MCF 10A (cell line): ENCODE measurements at places on chromosomes 16 and 17. TPM values are rescaled to one million over a fixed set of nuclear protein-coding genes. Genes with fewer than 3 reads are reported as not detected.

The ACAP1 gene
- 4.4 and 4.9 TPM in 2 replicates for total RNA-seq

The SHBG gene
- total RNA-seq = 0.35 and 1.1 TPM in 2 replicates

The FADS6 gene
- total RNA-seq = not detected in 2 replicates

The COTL1 gene
- 151 and 269 TPM in 2 replicates for total RNA-seq

The LPO gene
- not detected in 2 replicates for total RNA-seq

The CFDP1 gene
- total RNA-seq = 41.3 and 44.7 TPM in 2 replicates

The PRR35 gene
- not detected in 2 replicates for total RNA-seq

The CSH1 gene
- not detected in 2 replicates for total RNA-seq

The ACSM5 gene
- total RNA-seq = 0.22 and 0.54 TPM in 2 replicates

The APOBR gene
- total RNA-seq = 0.09 and 0.10 TPM in 2 replicates

The ENPP7 gene
- not detected in 2 replicates for total RNA-seq

The RNF157 gene
- total RNA-seq = 0.17 and 0.44 TPM in 2 replicates

The AOC3 gene
- total RNA-seq = 0.44 and 0.71 TPM in 2 replicates

The MMP25 gene
- 0.26 and 0.64 TPM in 2 replicates for total RNA-seq

The CALB2 gene
- 0.23 TPM in 1 of 2 replicates, not detected in the other for total RNA-seq

The ARL17B gene
- 12.5 and 14.2 TPM in 2 replicates for total RNA-seq

The TMEM132E gene
- not detected in 2 replicates for total RNA-seq

The VKORC1 gene
- 64.7 and 66.3 TPM in 2 replicates for total RNA-seq

The SOST gene
- total RNA-seq = not detected in 2 replicates

The RAD51C gene
- total RNA-seq = 48.3 and 59.5 TPM in 2 replicates

The GLIS2 gene
- total RNA-seq = 14.7 and 15.8 TPM in 2 replicates

The MT1F gene
- total RNA-seq = 1.7 and 2.4 TPM in 2 replicates

The KRTAP17-1 gene
- total RNA-seq = not detected in 2 replicates

The GGT6 gene
- not detected in 2 replicates for total RNA-seq

The TPSD1 gene
- total RNA-seq = not detected in 2 replicates

The CTRB1 gene
- not detected in 2 replicates for total RNA-seq

The TMC7 gene
- total RNA-seq = 4.1 and 6.0 TPM in 2 replicates

The CA5A gene
- not detected in 2 replicates for total RNA-seq

The RMI2 gene
- total RNA-seq = 5.8 and 6.6 TPM in 2 replicates

The GPR142 gene
- not detected in 2 replicates for total RNA-seq

The MFAP4 gene
- not detected in 2 replicates for total RNA-seq

The MYH1 gene
- total RNA-seq = not detected in 2 replicates

The CTRB2 gene
- not detected in 2 replicates for total RNA-seq

The FBXO39 gene
- 1.4 and 1.7 TPM in 2 replicates for total RNA-seq

The C16orf92 gene
- not detected in 2 replicates for total RNA-seq

The OR4D1 gene
- not detected in 2 replicates for total RNA-seq

The KCNJ12 gene
- 0.05 TPM in 1 of 2 replicates, not detected in the other for total RNA-seq

The ETV4 gene
- total RNA-seq = 23.5 and 31.6 TPM in 2 replicates

The SYNGR2 gene
- 52.2 and 54.2 TPM in 2 replicates for total RNA-seq

The CIITA gene
- total RNA-seq = 0.12 TPM in 1 of 2 replicates, not detected in the other

The KRTAP9-7 gene
- total RNA-seq = not detected in 2 replicates

The SLC5A10 gene
- 0.15 and 0.16 TPM in 2 replicates for total RNA-seq

The TSPOAP1 gene
- total RNA-seq = not detected in 2 replicates

The FA2H gene
- not detected in 2 replicates for total RNA-seq

The CMTM2 gene
- total RNA-seq = not detected in 2 replicates

The CNTNAP4 gene
- not detected in 2 replicates for total RNA-seq

The MYH10 gene
- total RNA-seq = 43.0 and 43.4 TPM in 2 replicates

The NSF gene
- 21.1 and 24.1 TPM in 2 replicates for total RNA-seq

The KRTAP1-5 gene
- total RNA-seq = not detected in 2 replicates

The CRHR1 gene
- not detected in 2 replicates for total RNA-seq

The DRC3 gene
- 2.3 and 3.1 TPM in 2 replicates for total RNA-seq

The CHST5 gene
- not detected in 2 replicates for total RNA-seq
